DND-41 (cell line): ENCODE measurements at places on chromosomes 1 and 21.

DNA sequence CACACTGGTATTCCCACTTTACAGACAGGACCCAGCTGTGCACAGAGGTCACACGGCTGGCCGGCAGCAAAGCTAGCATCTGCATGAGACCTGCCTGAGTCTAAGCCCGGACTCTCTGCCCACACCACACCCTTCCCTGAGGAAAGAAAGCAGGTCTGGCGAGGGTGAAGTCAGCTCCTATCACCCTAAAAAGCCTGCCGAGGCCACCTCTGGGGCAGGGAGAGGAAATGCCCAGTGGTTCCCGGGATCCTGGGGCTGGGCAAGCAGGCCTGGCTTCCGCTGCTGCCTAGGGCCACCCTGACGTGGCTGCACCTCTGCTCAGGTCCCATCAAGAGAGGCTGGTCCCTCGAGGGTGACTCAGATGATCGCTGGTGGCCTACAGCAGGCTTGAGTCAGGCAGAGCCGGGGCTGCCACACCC, 42.2 kb downstream of the RAP1GAP start:
- no peak for DNase-seq

DNA sequence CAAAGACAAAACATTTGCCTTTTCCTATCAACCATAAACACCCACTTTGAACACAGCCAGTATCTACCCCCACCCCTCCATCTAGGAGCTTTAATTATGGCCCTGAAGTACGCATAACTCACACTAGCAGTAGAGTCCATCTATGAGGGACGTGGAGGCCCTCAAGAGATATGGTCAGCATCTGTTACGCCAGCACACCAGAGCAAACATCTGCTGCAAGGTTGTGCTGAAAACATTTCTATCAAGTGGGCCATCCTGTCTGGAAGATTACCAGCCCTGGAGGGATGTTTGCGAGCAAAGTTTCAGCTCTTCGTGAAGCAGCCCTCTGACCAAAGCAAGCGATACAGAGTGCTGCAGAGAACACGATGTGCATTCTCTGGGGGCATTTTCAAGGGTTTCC, 74.6 kb downstream of the SLC45A1 start:
- no peak for DNase-seq

- no peak for DNase-seq
These were observed 4.7 kb downstream of the CAP1 start for GRCh38 chr1:40045182-40045581.

GRCh38 chr1:222582099-222582774, 7.5 kb downstream of the TAF1A start:
- DNase-seq = no peak

GRCh38 chr1:226233806-226234205, 10.3 kb downstream of the MIXL1 start:
- DNase-seq = no peak
